ENCODE measurements at places on chromosomes 1 and 21.

DNA sequence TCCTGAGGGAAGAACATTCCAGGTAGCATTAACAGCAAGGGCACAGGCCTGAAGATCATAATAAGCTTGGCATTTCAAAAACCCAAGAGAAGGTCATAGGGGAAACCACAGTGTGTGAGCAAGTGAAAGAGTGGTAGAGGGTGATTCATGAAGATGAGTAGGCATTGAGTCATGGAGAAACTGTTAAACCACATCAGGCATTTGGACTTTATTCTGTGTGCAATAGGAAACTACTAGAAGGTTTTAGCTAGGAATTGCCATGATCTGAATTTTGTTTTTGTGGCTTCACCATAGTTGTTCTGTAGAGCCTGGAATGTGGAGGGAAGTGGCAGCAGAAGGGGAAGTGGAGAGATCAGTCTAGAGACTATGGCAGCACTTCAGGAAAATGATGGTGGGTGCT, 359.0 kb upstream of the PTBP2 start:
- peak; percentile 98 for DNase-seq

GRCh38 chr1:118204105-118204504, 19.1 kb upstream of the SPAG17 start:
- DNase-seq: peak; percentile 52

GRCh38 chr1:214317300-214317699, 36.3 kb downstream of the SMYD2 start:
- no peak for DNase-seq

GRCh38 chr1:94418664-94419655, 771 bp downstream of the ABCD3 start:
- peak; percentile 32 for DNase-seq

DNA sequence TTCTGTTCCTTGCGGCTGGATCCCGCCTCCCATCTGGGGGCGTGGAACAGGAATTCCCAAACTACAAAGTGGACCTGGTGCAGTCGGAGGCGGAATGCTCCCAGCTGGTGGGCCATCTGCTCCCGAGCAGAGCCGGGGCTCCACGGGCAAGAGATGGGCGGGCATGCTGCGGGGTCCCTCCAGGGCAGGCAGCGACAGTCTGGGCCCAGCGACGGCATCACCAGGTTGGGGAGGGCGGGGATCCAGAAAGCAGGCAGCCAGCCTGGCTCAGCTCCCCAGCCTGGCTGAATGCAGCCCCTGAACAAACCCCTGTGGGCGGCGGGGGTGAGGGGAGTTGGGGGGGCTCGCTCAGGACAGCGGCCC, 3.6 kb downstream of the MEGF6 start:
- no peak for DNase-seq

DNA sequence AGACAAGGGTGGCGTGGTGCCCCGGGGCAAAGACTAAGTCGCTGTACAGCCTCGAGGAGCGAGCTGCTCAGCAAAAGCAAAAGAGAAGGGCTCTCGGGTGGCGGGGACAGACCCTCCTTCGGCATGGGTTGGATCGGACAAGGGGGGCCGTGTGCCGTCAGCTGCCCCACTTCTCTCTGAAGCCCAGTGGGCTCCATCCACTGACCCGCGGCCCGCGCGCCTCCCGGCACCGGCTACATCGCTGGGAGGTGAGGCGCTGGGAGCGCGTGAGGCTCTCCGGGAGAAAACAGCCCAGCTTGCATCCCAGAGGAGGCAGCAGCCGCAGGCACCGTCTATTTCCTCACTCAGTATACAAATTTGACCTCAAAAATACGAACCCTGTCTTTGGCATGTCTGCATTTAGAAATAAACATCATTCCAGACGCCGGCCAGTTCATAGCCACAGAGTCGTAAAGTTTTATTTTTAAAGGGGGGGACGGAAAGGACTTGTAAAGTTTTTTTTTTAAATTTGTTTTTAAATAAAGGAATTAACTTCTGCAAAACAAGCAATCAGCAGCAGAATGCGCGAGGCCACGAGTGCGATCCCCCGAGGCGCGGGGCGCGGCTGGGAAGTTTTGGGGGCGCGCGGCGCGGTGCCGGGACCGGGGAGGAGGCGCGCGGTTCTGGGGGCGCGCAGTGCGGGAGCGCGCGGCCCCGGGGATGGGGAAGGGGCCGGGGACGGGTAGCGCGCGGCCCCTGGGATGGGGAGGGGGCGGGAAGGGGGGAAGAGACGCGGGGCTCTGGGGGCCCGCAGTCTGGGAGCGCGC, 689 bp upstream of the GPR137B start:
- DNase-seq: peak; percentile 29

- DNase-seq: no peak
Observed at GRCh38 chr1:147417024-147417423, 124.3 kb upstream of the BCL9 start.

Measured in fibroblast of skin of abdomen (primary cell).